Trophoblast cell (in vitro differentiated cells and primary cell): ENCODE measurements at places on chromosomes 2 and 18.

GRCh38 chr2:217415316-217415715 lies 555.5 kb upstream of the TNP1 start:
- no peak for DNase-seq
- no peaks in the 10 kb centered on the region for H3K36me3 ChIP-seq
- H3K4me1 ChIP-seq, result peaks cover 4% of the 10 kb centered on the region

DNA sequence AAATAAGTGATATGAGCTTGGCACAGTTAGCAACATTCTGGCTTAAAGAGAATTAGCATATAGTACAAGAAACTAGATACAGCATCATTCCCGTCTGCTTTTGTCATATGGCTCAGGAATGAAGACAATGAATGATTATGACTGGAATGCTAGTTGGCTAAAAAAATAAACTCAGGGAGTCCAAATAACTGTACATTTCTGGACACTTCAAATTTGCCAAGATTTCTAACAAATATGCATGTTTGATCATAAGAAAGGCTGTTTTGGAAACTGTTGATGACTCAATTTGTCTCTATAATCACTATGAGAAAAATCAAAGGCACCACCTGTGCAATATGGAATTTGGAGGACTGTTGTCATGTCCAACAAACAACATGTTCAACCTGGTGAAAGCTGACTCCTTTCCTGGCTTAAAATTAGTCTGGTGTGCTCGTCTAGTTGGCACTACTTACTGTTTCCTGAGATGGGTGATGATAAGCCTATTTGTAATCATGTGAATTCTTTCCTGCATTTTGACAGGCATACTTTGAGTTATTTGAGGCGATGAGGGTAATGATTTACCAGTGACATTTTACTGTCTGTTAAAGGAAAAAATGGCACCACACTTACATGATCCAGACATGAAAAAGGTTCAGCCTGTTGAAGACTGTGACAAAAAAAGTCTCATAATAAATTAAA lies 133.9 kb upstream of the CDH20 start:
- H3K4me3 ChIP-seq, result no peak overlapping the region
- H3K27ac ChIP-seq, result no peak overlapping the region
- peak; percentile 90 for DNase-seq
- no peaks in the 10 kb centered on the region for H3K27me3 ChIP-seq
- H3K4me1 ChIP-seq, result no peaks in the 10 kb centered on the region

DNA sequence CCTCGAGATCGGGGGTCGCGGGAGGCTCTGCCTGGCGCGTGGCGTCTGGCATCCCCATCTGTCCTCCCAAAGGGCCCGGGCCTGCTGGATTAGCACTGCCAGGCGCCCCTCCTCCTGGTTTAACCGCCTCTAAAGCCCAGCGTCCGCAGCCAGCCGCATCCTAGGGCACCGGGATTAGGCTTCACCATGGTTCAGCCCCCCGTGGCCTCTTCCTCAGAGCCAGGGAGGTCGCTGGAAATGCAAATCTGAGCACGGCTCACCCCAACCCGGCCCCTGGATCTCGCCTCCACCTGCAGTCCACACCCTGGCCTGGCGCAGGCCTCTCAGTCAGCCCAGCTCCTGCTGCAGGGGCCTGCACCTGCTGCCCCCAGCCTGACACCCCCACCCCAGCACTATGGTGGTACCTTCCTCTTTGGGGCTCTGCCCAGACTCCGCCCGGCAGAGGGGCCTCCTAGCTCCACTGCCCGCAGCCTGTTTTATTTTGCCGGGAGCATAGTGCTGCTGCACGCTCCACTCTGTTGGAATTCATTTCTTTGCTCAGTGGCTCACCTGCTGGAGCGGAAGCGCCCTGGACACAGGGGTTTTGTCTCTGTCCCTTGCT lies 13.2 kb downstream of the PRELID3A start:
- H3K27me3 ChIP-seq, result no peaks in the 10 kb centered on the region
- H3K4me3 ChIP-seq, result no peak overlapping the region
- no peaks in the 10 kb centered on the region for H3K4me1 ChIP-seq

DNA sequence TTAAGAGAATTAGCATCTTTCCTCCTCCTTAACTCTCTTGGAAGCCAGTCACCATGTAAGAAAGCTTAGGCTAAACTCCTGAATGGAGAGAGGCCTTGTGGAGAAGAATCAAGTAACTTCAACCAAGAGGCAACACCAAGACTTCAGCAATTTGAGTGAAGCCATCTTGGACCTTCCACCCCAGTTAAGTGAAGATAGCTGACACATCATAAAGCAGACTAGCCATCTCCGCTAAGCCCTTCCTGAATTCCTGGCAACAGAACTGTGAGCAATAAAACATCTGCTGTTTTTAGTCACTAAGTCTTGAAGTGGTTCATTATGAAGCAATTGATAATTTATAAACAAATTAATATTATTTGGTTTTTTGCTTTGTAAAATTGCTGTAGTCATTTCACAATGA lies 1.5 kb upstream of the ZNF397 start:
- H3K27ac ChIP-seq, result no peak overlapping the region
- H3K36me3 ChIP-seq, result peaks cover 10% of the 10 kb centered on the region
- H3K4me3 ChIP-seq, result no peak overlapping the region
- DNase-seq, result no peak

- no peaks in the 10 kb centered on the region for H3K27me3 ChIP-seq
- no peak for DNase-seq
- H3K4me1 ChIP-seq, result no peaks in the 10 kb centered on the region
- no peak overlapping the region for H3K27ac ChIP-seq
- no peak overlapping the region for H3K4me3 ChIP-seq
- no peaks in the 10 kb centered on the region for H3K36me3 ChIP-seq
Observed at GRCh38 chr2:44680983-44681531, 260.4 kb upstream of the SIX3 start.

DNA sequence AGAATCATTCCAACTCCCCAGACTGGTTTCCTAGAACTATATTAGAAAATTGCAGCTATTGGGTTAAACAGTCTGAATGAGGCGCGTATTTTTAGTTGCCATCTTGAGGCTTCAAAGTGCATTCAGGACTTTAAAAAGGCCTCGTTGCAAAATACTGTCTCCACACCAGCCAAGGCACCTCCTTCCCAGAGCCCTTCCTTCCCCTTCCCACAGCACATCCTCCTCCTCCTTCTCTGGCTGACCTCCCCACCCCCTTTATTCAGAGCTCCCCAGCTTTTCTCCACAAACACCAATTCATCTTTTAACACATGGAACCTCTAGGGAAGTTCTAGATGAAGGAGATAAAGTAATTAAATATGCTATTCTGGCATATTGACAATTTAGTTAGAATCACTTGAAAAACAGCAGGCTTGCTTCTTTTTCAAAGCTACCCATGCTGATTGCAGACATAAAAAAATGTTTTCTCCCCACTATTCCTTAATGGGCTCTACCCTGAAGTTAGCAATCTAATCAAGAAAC lies 90.3 kb downstream of the RTP5 start:
- no peak overlapping the region for H3K27ac ChIP-seq
- H3K36me3 ChIP-seq, result no peaks in the 10 kb centered on the region
- peaks cover 3% of the 10 kb centered on the region for H3K4me1 ChIP-seq

- no peak for DNase-seq
- H3K4me3 ChIP-seq, result no peak overlapping the region
- no peak overlapping the region for H3K27ac ChIP-seq
- no peaks in the 10 kb centered on the region for H3K4me1 ChIP-seq
- H3K27me3 ChIP-seq, result no peaks in the 10 kb centered on the region
Observed at GRCh38 chr2:240528406-240529040, 29.3 kb downstream of the ANKMY1 start.

- peak; percentile 43 for DNase-seq
- no peaks in the 10 kb centered on the region for H3K27me3 ChIP-seq
- no peaks in the 10 kb centered on the region for H3K4me1 ChIP-seq
- no peak overlapping the region for H3K4me3 ChIP-seq
- no peaks in the 10 kb centered on the region for H3K36me3 ChIP-seq
Observed at GRCh38 chr2:131413148-131413747, 49.3 kb upstream of the RAB6D start.

GRCh38 chr2:214066862-214067261 lies 344.0 kb upstream of the VWC2L start:
- DNase-seq, result no peak
- no peaks in the 10 kb centered on the region for H3K36me3 ChIP-seq
- H3K27me3 ChIP-seq, result no peaks in the 10 kb centered on the region
- no peaks in the 10 kb centered on the region for H3K4me1 ChIP-seq
- H3K27ac ChIP-seq, result no peak overlapping the region

DNA sequence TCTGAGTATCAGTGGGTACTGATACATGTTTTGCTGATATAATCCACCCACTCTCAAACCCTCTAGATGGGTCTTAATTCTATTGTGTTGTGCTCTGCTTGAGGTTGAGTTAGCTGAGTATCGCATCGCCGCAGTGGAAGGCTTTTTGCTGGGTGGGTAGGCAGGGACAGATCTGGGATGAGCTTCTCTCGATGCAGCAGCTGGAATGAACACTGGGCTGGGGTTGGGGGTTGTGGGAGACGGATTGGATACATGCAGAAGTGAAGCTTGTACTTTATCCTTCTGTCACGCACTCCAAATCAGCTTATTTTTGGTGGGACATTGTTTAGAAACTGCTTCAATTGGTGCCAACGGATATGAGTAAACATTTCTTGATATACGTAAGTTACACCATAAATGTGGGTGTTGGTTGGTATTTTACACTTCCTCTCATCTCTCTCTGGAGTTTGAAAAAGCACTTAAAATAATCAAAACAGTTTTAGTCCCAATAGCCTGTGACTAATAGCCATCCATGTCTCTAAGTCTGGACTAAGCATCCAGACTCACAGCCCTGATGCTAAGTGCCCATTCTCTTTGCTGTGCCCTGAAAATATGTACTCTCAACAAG lies 107.1 kb downstream of the POLE4 start:
- no peak overlapping the region for H3K4me3 ChIP-seq
- H3K27me3 ChIP-seq, result no peaks in the 10 kb centered on the region
- DNase-seq, result no peak
- H3K36me3 ChIP-seq, result no peaks in the 10 kb centered on the region
- no peaks in the 10 kb centered on the region for H3K4me1 ChIP-seq

- peak; percentile 63 for DNase-seq
- H3K4me1 ChIP-seq, result peaks cover 3% of the 10 kb centered on the region
- H3K27me3 ChIP-seq, result no peaks in the 10 kb centered on the region
- no peaks in the 10 kb centered on the region for H3K36me3 ChIP-seq
- no peak overlapping the region for H3K27ac ChIP-seq
Observed at GRCh38 chr2:84865181-84865783, 15.6 kb downstream of the TRABD2A start.

DNA sequence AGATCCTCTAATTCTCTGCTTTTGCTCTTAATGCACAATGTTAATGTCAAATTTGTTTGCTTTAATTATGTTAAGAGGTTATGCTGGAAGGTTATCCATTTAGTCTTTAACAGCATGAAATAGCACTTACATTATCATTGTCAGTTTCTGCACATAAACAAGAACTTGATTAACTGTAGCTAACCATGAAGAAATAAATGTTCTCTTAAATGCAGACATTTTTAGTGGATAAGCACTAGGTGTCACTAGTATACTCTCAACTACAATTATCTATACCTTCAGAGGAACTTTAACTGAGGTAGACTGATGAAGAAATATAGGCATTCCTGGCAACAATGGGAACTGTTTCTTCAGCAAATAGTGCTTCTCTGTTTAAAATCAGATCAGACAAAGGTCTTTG lies 178.8 kb upstream of the CHST9 start:
- H3K4me1 ChIP-seq, result no peaks in the 10 kb centered on the region
- no peak overlapping the region for H3K4me3 ChIP-seq
- no peaks in the 10 kb centered on the region for H3K36me3 ChIP-seq
- no peak overlapping the region for H3K27ac ChIP-seq
- DNase-seq, result peak; percentile 51

- peaks cover 3% of the 10 kb centered on the region for H3K4me1 ChIP-seq
- H3K27me3 ChIP-seq, result no peaks in the 10 kb centered on the region
- H3K4me3 ChIP-seq, result no peak overlapping the region
- DNase-seq, result peak; percentile 33
Observed at GRCh38 chr2:29317077-29317517, 201.9 kb downstream of the CLIP4 start.

- no peak overlapping the region for H3K27ac ChIP-seq
- no peak overlapping the region for H3K4me3 ChIP-seq
- H3K27me3 ChIP-seq, result no peaks in the 10 kb centered on the region
- DNase-seq, result no peak
- H3K4me1 ChIP-seq, result peaks cover 50% of the 10 kb centered on the region
- no peaks in the 10 kb centered on the region for H3K36me3 ChIP-seq
Observed at GRCh38 chr2:28365158-28365557, 27.5 kb upstream of the FOSL2 start.

DNA sequence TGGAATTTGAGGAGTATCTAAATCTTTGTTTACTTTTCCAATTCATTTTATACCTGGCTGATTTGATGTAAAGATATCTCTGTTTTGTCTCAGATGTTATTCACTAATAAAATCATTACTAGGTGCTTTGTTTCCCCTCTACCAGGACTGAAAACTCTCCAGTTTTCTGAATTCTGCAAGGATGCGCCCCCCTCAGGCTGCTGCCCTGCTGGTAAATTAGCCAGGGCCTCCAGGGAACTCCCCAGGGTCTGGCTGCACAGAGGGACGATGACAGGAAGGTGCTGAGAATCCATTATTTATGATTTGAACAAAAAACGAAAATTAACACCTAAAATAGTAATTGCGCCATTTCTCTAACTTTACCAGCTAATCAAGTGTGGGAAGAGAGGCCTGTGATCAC lies 541.2 kb upstream of the POU3F3 start:
- H3K4me1 ChIP-seq, result no peaks in the 10 kb centered on the region
- no peaks in the 10 kb centered on the region for H3K27me3 ChIP-seq
- no peak for DNase-seq
- no peak overlapping the region for H3K4me3 ChIP-seq
- H3K36me3 ChIP-seq, result no peaks in the 10 kb centered on the region

GRCh38 chr2:217077831-217078407 lies 218.1 kb upstream of the TNP1 start:
- DNase-seq, result no peak
- H3K4me3 ChIP-seq, result no peak overlapping the region
- H3K27ac ChIP-seq, result no peak overlapping the region

DNA sequence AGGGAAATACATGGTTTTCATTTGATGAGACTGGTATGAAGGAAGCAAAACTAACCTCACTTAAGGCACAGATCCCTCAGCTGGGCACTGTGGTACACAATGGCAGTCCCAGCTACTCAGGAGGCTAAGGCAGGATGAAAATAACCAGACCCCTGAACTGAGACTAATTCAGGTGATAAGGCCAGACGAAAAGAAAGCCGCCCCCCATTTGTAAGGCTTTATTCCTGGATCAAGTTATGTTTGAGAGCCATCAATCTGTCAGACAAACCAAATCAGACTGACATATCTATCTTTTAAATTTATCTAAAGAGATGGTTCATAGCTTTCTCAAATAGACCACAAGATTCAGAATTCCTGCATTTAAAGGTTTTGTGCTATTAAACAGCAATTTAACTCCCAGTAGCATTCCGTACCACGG lies 4.1 kb downstream of the SRSF7 start:
- no peak overlapping the region for H3K27ac ChIP-seq
- H3K4me1 ChIP-seq, result no peaks in the 10 kb centered on the region
- H3K27me3 ChIP-seq, result no peaks in the 10 kb centered on the region
- H3K4me3 ChIP-seq, result no peak overlapping the region
